ENCODE measurements at places on chromosomes 4 and X.

DNA sequence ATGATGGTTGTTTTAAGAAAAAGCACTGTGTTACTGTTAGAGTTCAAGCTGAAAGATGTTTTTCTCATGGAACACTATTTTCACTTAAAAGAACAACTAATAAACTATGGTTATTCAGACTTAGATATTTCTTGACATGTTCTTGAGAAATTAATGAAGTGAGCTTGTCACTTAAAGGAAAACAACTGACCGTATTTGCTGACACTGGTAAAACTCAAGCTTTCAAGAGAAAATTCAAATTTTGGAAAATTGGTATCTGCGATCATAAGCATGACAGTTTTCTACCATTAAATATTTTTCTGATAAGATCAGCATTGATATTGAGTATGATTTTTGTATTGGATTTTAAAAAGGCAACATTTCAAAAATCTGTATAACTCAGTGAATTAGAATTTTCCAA is 549.5 kb upstream of the ACTRT1 start:
- no peak for DNase-seq

DNA sequence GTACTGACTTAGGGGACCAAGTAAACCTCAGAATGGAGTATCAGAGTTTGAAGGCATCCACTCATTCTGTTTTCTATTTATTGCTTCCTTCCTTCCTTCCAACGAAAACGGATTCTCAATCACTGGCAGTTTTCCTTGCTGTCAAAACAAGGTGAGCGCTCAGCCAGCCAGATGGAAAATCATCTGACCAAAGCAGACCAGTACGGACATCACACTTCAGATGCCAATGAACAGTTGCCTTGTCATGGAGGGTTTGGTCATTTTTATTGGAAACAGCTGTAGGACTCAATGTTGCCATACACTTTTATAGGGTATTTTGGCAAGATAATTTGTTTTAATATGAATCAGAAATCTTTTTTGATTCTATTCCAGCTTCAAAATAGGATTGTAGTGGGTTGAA is 16.6 kb downstream of the GEMIN8 start:
- DNase-seq, result no peak

DNA sequence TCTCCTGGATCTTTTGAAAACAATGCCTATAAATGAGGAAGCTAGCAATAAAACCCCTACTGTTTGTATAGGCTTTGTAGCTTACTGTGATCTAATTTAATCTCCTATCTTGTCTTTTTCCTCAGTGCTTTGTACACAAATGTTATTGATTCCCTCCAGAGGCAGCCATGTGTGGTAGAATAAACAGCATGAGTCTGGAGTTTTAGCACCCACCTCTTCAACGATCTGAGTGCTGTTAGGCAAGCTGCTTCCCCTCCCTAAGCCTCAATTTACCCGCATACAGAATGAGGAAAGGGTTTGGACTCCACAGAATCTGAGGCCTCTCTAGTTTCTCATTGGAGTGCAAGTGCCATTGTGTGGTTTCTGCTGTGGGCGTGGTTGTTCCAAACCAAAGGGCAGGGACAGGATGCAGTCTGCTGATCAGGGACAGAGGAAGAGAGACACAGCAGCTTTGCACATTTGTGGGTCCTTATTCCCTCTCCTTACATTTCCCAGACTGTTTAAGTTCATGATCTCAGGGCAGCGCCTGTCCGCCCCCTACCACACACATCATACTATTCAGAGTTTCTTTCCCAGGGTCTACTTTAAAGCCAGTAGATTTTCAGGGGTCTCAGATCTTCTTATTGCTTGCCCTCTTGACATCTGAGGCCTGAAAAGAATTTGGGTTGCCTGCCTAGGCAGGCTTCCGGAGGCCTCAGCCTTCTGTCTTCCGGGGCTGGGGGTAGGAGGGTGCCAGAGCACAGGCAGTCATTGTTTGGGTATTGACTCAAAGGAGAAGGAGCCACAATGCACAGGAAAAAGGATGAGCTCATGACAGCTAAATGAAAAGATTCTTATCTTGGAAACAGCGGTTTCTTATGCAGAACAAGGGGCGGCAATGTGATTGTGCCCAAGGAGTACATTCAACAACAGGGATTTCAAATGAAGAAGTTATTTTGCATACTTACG is 114.9 kb upstream of the TEX13D start:
- no peak for DNase-seq

DNA sequence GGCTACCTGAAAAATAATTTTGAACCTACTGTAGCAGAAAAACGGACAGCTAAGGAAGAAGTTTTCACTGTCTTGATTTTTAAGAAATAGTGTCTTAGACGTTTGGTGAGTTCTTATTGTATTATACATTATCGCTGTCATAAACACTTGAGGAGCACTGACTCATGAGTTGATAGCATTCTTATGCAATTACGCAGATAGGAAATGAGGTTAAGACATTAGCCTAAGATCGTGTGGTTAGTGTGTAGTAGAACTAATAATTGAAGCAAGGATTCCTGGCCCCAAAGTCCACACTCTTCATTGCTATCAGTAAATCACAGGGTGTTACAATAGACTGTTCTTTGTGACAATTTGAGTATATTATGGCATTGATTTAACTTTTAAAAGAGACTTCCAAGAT is 238.1 kb downstream of the ARAP2 start:
- no peak for DNase-seq

DNA sequence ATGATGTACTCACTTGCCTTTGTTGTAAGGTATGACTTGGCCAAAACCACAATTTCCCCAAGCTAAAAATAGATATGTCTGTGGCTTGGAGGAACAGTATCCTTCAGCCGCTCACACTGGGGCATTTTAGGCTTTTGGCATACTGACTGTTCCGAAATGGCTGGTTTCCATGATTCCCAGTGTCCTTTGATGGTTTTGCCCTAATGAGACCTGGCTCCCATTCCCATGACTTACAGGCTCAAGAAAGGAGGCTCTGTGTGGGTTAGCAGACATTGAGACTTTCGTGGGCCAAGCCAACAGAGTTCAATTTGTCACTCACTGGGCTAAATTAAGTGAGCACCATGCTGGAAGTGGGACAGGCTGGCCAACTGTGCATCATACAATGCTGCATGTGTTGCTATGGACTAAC is 150.6 kb downstream of the CEP135 start:
- DNase-seq, result no peak

DNA sequence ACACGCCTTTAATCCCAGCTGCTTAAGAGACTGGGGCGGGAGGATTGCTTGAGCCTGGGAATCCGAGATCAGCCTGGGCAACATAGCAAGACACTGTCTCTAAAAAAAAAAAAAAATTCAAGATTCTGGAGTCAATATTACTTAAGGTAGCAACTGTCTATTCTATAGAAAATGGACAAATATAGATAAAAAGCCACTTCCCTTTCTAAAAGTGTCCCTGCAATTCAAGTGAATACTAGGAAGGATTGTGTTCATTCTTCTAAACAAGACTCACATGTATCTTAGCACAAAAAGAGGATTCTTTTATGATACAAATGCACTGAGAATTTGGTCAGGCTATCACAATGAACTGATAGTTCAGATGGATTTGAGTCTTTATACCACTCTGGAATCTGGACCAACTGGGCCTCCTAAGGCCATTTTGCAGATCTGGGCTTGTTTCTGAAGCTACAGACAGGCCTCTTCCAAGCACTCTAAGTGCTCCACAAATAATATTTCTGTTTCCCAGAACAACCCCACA is 7.0 kb downstream of the PKD2 start:
- no peak for DNase-seq

All from activated CD8-positive, alpha-beta memory T cell treated with anti-CD3 and anti-CD28 coated beads for 1 hour (primary cell).